ENCODE measurements at places on chromosomes 16 and 17. TPM values are rescaled to one million over a fixed set of nuclear protein-coding genes. Genes with fewer than 3 reads are reported as not detected.

- H3K4me3 ChIP-seq, result no peak overlapping the region
- DNase-seq, result no peak
- H3K27me3 ChIP-seq, result no peaks in the 10 kb centered on the region
- no peak overlapping the region for H3K27ac ChIP-seq
Observed at GRCh38 chr17:8701754-8702153, 42.9 kb downstream of the CCDC42 start.

TEKT1 gene
- total RNA-seq, result not detected

GRCh38 chr17:10116753-10117420 lies 81.5 kb downstream of the GAS7 start:
- no peak overlapping the region for H3K27ac ChIP-seq
- H3K36me3 ChIP-seq, result no peaks in the 10 kb centered on the region
- no peak overlapping the region for H3K4me3 ChIP-seq
- DNase-seq, result no peak
- peaks cover 21% of the 10 kb centered on the region for H3K4me1 ChIP-seq

LRRC75A gene
- total RNA-seq, result 6.1 TPM

C1QTNF8 gene
- total RNA-seq, result not detected

Data from thyroid gland (tissue), 4 donors.